Putamen (tissue), 1 donor: ENCODE measurements at places on chromosomes 12 and 14.

DNA sequence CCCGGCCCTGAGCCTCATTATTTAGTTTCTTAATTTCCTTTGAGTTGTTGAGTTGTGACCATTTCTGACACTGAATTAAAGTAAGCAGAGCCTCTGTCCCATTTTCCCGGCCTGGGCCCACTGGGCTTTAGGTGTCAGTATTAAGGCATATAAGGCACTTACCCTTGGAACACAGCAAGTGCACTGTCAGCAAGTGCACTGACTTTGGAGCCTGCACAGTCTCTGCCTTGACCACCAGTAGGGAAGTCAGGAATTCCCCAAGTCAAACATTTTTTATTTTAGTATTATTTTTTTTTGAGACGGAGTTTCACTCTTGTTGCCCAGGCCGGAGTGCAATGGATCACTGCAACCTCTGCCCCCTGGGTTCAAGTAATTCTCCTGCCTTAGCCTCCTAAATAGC is 56.6 kb downstream of the MAX start:
- DNase-seq = no peak

- DNase-seq = no peak
These were observed 411 bp upstream of the STYX start for GRCh38 chr14:52729585-52729924.

- no peak for DNase-seq
These were observed 139.8 kb downstream of the DACT1 start for GRCh38 chr14:58777541-58777979.

- DNase-seq = no peak
These were observed 1.3 kb downstream of the LRP1-AS start for GRCh38 chr12:57146092-57146491.

GRCh38 chr14:61342932-61343331 is 21.6 kb downstream of the PRKCH start:
- DNase-seq = no peak

DNA sequence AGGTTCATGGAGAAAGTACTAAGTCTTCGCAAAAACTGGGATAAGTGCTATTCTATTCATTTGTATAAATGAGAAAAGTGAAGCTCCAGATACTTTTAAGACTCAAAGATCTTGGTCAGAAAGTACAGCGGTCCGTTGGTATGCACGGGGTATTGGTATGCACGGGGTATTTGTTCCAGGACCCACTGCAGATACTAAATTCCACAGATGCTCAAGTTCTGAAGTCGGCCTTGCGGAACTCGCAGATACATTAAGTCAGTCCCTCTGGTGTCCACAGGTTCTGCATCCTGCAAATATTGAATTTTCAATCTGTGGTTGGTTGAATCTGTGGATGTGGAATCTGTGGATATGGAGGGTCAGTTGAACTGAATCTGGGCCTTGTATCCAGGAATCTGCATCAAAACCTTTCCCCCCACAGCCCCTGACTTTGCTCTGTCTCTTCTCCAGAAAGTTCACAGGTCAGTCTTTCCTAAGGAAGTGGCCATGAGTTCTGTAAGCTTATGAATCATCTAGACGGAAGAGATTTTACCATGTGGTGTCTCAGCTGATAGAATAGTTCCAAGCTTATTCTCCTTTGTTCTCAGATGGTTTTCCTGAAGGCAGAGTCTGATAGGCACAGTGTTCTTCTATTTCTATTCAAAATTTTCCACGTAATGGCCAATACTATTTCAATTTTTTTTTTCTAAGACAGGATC is 274.7 kb downstream of the NEDD1 start:
- no peak for DNase-seq
